ENCODE measurements at places on chromosomes 2 and 18. TPM values are rescaled to one million over a fixed set of nuclear protein-coding genes. Genes with fewer than 3 reads are reported as not detected.

DNA sequence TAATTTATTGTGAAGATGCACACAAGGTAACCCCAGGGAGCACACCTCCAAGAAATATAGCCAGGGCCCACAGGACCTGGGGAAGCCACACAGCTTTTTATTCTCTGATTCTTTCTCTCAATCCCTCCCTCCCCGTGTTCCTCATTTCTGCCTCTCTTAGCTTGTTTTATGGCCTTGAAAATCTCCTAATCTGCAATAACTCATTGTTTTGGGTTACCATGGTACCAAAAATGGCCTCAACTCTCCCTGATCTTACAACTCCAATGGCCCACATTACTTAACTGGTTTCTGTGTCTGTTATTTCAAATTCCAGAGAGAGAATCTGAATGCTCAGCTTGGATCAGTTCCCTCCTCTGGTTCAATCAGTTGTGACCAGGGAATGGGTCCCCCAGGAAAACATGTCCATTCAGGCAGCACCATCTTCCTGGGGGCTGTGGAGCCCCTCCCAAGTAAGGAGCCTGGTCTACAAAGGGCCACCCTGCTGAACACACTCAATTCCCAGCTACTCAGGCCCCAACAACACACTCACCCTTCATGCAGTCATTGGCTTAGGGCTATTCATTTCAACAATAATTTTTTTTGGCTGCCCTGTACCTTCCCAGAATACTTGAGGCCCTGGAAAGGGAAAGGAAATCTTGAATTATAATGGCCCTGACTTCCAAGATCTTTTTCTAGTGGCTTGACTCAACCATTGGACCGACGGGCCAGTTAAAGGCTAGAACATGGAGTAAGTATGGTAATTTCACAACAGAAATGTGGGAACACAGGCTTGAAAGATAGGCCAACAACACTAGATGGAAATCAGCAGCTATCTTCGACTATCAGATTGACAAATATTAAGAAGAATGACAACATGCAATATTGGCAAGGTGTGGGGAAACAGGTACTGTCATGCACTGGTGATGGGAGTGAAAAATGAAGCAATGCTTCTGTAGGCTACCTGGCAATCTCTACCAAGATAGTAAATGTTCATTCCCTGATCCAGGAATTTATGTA, 41.6 kb upstream of the ST3GAL5 start:
- no peak overlapping the region for H3K4me3 ChIP-seq
- no peaks in the 10 kb centered on the region for H3K36me3 ChIP-seq
- no peaks in the 10 kb centered on the region for H3K27me3 ChIP-seq
- H3K27ac ChIP-seq, result no peak overlapping the region

DNA sequence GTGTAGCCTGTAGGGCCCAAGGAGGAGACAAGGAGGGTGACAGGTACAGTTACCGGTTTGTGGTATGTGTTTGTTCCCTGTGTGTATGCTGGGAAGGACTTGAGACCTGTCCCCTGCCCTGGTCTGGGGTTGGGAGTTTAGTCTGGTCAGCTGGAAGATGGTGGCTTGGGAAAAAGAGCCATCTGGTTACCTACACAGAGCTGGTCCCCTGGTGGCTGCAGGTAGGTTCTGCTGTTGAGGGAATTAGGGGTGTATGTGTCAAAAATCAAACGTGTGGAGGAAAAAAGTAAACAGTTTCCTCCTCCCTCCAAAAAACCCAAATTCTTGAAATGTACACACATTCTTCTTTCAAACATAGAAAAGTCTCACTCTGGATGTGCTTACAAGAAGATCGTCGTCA, 24.3 kb downstream of the PTMA start:
- H3K4me1 ChIP-seq, result no peaks in the 10 kb centered on the region
- H3K4me3 ChIP-seq, result no peak overlapping the region
- H3K36me3 ChIP-seq, result peaks cover 28% of the 10 kb centered on the region
- H3K27ac ChIP-seq, result no peak overlapping the region
- H3K27me3 ChIP-seq, result no peaks in the 10 kb centered on the region

- no peaks in the 10 kb centered on the region for H3K4me1 ChIP-seq
- H3K27ac ChIP-seq, result no peak overlapping the region
- no peaks in the 10 kb centered on the region for H3K27me3 ChIP-seq
- DNase-seq, result no peak
These were observed 85.1 kb upstream of the ACAA2 start for GRCh38 chr18:49898421-49898820.

DNA sequence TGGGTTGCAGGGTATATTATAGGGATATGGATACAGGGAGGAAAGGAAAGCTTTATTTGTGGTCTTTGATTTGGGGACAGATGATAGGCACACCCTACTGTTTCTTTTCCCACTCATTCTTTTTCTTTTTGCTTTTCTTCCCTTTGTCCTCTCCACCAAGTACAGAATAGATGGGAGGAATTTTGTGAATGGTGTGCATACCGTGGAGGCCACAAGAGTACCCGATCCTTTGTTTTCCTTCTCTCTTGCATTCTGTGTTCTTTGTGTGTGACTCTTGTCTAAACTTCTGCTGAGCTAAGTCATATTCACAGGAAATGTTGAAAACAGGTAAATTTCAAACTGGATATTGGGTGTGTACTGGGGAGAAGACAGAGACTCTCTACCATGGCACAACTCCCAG, 321.4 kb upstream of the SLC8A1 start:
- H3K27ac ChIP-seq, result no peak overlapping the region
- no peaks in the 10 kb centered on the region for H3K36me3 ChIP-seq
- H3K4me3 ChIP-seq, result no peak overlapping the region
- H3K27me3 ChIP-seq, result no peaks in the 10 kb centered on the region
- H3K4me1 ChIP-seq, result no peaks in the 10 kb centered on the region
- DNase-seq, result no peak

- peaks cover 15% of the 10 kb centered on the region for H3K4me1 ChIP-seq
- H3K4me3 ChIP-seq, result no peak overlapping the region
- DNase-seq, result no peak
- no peaks in the 10 kb centered on the region for H3K27me3 ChIP-seq
These were observed 478.2 kb downstream of the ARHGAP15 start for GRCh38 chr2:143607231-143608062.

DNA sequence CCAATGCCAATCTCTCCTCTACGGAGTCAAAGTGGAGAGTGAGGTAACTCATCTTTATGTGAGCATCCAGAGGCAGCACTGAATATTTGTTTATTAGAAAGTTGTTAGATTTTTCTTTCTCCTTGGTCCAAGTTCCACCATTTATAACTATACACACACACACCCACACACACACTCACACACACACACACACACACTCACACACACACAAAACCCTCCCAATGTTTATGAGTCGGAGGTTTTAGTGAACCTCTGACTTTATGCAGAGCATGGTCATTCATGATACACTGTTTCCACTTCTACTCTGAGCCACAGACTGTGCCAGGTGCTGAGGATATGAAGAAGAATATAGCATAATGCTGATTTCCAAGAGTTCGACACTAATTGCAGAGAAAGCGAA, 132.9 kb upstream of the CCDC68 start:
- H3K36me3 ChIP-seq, result no peaks in the 10 kb centered on the region
- no peak overlapping the region for H3K4me3 ChIP-seq
- no peaks in the 10 kb centered on the region for H3K27me3 ChIP-seq
- no peaks in the 10 kb centered on the region for H3K4me1 ChIP-seq
- no peak overlapping the region for H3K27ac ChIP-seq

DNA sequence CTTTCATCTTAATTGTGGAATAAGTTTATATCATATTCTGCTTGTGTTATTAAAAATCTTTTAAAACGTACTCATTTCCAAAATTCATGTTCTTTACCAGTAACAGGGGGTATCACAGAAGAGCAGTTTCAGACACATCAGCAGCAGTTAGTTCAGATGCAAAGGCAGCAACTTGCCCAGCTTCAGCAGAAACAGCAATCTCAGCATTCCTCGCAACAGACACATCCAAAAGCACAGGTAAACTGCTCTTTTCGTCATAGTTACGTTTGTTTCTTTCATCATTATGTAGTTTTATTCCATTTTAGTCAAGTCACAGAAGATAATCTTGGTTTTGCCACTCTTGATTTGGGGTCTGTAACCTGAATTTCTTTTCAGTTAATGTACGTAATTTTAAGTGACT, 93.5 kb upstream of the KIF5C start:
- no peaks in the 10 kb centered on the region for H3K4me1 ChIP-seq
- H3K36me3 ChIP-seq, result peaks cover 48% of the 10 kb centered on the region
- H3K27ac ChIP-seq, result no peak overlapping the region
- no peak overlapping the region for H3K4me3 ChIP-seq
- H3K27me3 ChIP-seq, result no peaks in the 10 kb centered on the region
- no peak for DNase-seq

DNA sequence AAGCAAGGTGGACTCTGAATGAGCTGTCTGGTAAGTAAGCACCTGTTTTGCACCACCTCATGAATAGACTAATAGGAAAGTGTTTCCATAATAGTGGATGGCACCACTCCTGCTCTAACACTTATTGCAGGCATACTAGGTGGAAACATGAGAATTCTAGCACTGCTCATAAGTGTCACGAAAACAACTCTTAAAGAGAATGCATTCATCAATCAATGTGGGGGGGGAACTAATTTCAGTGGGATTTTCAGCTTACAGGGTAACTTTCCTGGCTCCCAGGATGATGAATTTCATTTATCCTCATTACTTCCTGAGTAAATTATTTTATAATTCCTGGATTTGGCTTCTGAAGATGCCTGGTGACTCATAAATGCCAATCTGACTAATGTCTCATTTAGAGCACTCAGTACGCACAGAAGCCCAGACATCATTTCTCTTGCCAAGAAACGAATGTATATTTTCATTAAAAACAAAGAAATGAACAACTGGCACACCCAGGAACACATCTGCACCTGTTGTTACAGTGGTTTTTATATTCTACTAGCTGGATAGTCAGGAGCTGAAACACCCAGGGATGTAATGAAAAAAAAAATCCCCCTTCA, 129.6 kb downstream of the PID1 start:
- no peak overlapping the region for H3K4me3 ChIP-seq
- H3K27ac ChIP-seq, result no peak overlapping the region
- H3K4me1 ChIP-seq, result no peaks in the 10 kb centered on the region
- H3K27me3 ChIP-seq, result no peaks in the 10 kb centered on the region

DNA sequence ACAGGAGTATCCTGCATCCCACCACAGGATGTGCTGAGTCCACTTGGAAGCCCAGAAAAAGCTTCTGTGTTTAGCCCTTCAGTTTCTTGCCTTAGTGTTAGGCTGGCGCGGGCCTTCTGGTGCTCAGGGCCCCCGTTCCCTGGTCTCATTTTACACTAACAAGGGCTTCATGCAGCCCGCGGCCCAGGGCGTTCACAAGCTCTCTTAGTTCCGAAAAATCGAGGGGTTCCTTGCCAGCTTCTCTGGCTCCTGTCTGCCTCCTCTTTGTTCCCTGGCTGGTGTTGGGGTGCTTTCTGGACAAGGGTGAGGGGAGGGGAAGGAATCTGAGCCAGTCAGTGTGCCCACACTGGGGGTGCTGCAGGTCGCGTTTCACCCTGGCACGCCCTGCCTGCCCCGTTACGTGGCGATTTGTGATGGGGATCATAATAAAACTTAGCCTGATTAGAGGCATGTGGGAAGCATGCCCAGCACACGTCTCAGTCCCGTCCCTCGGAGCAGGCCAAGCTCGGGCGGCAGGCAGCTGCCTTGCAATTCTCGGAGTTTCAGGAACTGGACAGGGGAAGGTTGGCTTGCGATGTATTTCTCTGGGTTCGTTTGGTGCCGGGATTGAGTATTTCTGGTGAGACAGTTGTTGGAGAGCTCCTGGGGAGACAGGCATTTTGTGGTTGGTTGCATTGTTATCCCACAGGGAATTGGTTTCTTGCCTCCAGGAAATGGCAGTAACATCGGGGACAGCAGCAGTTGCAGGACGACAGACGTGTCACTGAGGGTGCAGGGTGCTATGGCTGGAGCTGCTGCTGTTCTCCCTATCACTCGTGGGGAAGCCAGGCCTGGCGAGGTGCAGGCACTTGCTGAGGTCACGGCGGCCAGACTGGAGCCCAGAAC, 22.9 kb downstream of the SH3BP4 start:
- no peak for DNase-seq
- no peaks in the 10 kb centered on the region for H3K36me3 ChIP-seq
- peaks cover 29% of the 10 kb centered on the region for H3K4me1 ChIP-seq
- H3K4me3 ChIP-seq, result no peak overlapping the region

DNA sequence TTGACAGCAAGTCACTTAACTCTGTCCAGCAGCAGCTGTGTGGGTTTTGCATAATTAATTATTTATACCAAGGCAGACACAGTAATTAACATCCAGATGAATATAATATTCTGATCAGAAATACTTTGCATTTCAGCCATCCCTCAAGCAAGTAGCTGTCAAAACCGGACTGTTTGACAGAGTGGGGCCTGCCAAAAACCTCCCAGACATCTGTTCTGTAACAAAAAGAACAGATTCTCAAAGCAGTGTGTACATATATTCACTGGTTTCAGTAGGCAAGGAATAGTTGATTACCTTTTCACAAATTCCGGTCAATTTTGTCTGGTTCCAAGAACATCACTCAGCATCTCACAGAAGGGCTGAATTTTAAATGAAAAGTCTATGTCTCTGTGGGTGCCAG, 291.6 kb downstream of the CMPK2 start:
- no peaks in the 10 kb centered on the region for H3K36me3 ChIP-seq
- DNase-seq, result no peak
- H3K4me3 ChIP-seq, result no peak overlapping the region

DNA sequence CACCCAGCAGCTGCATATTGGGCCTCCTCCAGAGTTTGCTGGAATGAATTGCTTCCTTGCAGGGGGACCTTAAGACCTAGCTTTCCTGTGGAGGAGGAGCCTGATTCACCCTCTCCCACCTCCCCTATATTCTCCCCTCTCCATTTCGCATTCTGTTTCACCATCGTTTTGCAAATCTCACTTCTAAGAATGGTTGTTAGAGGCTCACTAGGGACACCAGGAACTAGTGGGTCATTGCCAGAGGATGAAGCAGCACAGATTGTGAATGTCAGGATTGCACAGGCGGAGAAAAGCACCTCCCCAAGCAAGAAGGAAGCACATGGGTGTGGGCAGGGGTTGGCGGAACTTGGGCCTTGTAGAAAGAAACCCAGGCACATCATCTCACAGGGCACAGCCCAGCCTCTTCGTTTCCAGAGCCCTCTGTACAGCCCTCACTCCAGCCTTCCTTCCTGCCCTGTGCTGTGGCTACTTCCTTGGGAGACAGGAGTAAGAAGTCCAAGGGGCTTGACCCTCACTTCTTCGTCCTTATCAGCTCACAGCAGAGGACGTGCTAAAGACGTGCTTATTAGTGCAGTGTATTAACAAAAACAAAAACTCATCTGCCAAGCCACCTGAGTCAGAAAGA, 63.4 kb downstream of the TACR1 start:
- H3K27me3 ChIP-seq, result no peaks in the 10 kb centered on the region
- no peak overlapping the region for H3K4me3 ChIP-seq
- H3K36me3 ChIP-seq, result no peaks in the 10 kb centered on the region
- H3K27ac ChIP-seq, result no peak overlapping the region
- DNase-seq, result no peak

GLS gene
- total RNA-seq, result 209 TPM

CPLX4 gene
- total RNA-seq, result not detected

DNAH7 gene
- total RNA-seq, result 0.98 TPM

GMCL1 gene
- total RNA-seq, result 11.9 TPM
